BJ (cell line): ENCODE measurements at places on chromosomes 7 and 10.

DNA sequence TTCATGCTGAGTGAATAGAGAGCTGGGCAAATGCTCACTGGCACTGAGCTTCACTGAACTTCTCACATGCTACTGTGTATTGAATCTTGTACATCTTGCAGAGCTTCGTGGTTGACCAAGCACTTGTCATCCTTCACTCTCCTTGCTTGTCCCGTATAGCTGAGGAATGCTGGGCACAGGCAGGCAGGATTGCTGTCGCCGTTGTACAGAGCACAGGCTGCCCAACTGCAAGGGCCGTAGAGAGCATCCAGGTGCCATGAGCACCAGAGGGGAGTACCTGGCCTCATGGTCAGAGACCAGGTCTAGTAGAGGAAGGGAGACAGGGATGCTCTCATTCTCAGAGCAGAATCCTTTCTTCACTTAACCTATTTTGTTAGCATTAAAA, 99.8 kb upstream of the RET start:
- no peak for DNase-seq

- DNase-seq = no peak
Measured at GRCh38 chr10:103590744-103591291, 97.3 kb downstream of the NEURL1 start.

DNA sequence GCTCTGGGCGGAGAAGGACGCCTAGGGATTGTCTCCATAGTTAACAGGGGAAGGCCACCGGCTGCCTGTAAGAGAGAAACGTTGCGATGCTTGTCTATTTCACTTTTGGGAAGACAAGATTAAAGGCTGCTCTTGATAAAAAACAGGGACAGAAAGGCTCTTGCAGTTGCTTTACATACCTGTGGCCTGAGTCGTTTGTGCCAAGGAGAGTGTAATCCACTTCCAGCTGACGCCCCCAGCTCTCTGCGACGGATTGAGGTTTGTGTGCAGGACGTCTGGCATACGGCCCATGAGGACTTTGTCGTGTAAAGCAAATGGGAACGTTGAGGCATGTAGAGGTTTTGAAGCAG, 1.1 kb downstream of the MAP3K8 start:
- DNase-seq = no peak

- DNase-seq = no peak
Measured at GRCh38 chr10:78278058-78278404, 244.4 kb downstream of the RPS24 start.

- no peak for DNase-seq
Measured at GRCh38 chr7:15309872-15310271, 251.9 kb downstream of the AGMO start.

DNA sequence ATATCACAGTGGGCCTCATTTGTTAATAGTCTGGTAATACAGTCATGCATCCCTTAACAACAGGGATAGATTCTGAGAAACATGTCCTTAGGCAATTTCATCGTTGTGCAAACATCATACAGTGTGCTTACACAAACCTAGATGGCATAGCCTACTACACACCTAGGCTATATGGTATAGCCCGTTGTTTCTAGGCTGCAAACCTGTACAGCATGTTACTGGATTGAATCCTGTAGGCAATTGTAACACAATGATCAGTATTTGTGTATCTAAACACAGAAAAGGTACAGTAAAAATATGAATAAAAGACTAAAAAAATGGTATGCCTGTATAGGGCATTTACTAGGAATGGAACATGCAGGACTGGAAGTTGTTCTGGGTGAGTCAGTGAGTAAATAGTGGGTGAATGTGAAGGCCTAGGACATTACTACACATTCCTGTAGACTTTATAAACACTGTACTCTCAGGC, 12.0 kb upstream of the RHOBTB1 start:
- DNase-seq = no peak

GRCh38 chr10:96648297-96648696, 61.5 kb upstream of the TM9SF3 start:
- no peak for DNase-seq

GRCh38 chr7:104914421-104914820, 99.6 kb upstream of the KMT2E start:
- DNase-seq = no peak

DNA sequence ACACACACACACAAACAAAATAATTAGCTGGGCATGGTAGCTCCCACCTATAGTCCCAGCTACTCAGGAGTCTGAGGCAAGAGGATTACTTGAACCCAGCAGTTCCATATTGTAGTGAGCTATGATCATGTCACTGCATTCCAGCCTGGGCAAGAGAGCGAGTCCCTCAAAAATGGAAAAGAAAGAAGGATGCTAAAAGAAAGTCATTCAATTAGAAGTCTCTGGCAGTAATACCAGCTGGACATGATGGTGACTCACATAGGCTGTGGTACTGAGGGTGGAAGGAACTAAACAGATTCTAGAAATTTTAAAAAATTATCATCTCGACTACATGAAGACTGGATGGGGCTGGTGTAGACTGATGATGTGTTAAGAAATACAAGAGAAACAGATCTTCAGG, 385.3 kb downstream of the ETV1 start:
- no peak for DNase-seq

DNA sequence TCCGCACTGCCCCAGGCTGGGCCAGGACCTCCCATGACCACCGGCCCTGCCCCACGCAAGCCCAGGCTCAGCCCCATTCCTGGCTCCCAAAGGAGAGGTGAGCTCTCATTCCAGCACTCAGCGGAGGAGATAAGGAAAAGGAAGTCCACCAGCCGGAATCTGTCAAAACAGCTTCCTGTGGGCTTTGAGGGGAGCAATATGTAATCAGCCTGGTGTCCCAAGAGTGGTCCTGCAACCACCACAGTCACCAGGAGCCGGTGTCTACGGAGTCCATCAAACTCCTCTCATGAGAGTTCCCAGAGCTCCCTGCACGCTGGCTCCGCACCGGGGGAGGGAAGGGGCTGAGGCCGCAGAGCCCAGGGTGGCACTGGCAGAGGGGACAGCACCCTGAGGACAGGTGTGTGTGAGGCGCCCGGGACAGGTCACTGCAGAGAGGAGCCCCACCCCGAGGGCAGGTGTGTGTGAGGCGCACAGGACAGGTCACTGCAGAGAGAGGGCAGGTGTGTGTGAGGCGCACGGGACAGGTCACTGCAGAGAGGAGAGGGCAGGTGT, 57.9 kb downstream of the STK32C start:
- no peak for DNase-seq

GRCh38 chr10:10313149-10313835, 704.4 kb upstream of the CELF2 start:
- no peak for DNase-seq

DNA sequence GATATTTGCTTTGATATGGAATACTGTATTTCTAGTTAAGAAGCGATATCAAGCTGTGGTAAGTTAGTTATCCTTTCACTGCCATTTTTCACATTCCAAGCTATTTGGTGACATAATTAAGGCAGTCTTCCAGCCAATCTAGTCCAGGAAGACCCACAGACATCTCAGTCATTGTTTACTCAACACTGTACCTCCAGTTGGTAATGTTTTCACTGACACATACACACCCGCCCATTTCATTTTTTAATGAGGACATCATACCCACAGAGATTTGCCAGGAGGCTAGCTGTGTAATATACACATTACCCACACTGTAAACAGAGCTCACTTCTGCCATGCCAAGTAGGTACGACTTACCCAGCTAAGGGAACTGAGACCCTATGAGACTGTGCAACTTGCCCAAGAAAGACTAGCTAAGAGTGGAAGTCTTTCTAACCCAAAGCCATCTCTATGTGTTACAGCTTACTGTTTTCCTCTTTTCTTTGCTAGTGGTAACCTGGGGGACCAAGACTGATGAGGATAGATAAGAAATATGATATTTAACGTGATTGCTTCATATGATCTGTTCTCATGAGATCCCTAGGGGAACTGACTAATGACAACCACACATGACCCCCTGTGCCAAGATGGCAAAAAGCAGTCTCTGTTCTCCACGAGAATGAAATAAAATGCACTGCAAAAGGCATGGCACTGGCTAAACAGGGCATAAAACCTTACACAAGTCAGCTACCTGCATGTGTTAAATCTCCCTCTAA, 179.0 kb downstream of the DGKI start:
- DNase-seq = peak; percentile 77

DNA sequence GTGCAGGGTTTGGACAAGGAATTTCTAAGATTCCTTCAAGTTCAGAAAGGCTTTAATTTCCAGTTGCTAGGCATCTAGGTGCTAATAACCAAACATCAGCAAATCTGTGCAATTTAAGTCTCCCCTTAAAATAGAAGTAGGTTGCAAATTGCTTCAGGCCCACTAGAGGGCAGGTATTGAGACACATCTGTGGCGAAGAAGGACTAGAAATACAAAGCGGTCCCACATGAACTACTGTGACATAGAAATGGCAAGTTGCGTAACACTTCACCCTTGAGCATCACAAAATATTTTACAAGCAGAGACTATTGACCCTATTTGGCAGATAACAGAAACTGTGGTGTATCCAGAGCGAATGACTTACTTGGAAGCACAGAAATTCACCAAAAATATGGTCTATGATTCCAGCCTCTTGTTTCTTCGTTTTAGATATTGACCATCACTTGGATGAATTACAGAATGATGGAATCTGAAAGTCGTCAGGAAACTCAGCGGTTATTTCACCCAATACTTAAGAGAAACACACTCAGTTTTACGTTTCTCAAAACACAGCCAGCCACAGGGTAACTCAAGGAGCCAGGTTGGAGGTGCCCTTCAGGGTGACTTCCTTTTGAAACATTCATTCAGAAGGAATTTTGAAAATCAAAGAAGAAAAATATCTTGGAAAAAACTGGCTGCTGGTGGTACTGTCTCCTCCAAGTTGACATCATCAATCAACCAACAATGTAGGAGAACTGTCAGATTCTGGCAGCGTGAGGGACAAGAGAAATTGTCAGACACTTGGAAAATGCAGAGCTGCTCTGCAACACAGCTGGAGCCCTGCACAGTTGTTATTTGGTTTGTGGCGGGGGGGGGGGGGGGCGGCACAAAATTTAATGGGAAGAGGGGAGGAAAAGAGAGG, 256.3 kb upstream of the MINDY3 start:
- no peak for DNase-seq

DNA sequence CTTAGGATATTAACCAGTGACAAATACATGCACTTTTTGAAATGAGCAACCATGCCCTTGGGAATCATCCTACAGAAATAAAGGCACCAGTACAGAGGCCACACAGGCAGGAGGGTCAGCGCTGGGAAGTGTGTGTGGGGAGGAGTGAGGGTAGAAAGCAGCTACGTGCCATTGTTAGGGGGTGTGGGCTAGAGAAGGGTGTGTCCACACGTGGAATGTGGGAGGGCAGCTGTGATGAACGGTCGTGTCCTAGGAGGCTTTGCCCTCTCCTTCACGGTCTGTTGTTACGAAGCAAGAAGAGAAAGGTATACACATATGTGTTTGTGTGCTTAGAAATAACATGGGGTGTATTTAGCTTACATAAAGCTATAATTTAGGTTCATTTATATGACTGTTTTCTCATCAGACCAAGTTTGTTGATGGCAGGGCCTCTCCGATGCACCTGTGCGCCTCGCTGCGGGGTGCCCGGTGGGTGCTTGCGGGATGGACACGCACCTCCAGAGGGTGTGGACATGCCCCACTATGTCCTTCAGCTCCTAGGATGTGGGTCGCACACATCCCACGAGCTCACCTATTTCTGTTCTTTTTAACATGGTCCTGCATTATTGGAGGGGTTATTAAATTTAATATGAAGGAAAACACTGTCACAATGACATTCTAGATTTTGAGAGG, 16.9 kb upstream of the GET4 start:
- DNase-seq = no peak

DNA sequence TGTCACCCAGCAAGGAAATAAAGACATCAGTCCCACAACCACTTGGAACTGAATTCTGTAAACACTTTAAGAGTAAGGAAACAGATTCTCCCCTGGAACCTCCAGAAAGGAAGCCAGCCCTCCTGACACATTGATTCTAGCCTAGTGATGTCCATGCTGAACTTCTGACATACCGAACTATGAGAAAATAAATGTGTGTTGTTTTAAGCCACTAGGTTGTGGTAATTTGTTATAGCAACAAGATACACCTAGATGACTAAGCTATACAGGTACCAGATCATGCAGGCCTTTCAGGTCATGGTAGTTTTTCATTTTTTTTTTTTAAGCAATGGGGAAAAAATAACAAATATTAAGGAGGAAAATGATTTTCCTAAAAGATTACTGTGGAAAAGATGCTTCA, 37.6 kb upstream of the LRRTM3 start:
- DNase-seq = no peak

DNA sequence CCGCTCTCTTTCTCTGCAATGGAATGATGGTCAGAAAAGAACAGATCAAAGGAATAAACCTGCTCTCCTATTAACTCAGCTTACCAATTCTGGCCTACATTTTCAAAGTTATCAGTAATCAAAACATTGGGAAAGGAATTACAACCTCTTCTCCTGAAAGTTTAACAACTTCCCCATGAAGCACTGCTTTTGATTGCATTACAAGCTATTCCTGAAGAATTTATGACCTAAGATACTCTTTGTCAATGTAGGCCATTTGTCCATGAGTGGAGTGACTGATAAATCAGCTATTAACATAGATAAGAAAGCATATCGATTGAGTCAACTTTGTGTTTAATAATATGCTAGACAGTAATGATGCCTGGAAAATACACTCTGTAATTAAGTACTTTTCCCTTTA, 271.7 kb upstream of the C7orf33 start:
- DNase-seq = no peak

DNA sequence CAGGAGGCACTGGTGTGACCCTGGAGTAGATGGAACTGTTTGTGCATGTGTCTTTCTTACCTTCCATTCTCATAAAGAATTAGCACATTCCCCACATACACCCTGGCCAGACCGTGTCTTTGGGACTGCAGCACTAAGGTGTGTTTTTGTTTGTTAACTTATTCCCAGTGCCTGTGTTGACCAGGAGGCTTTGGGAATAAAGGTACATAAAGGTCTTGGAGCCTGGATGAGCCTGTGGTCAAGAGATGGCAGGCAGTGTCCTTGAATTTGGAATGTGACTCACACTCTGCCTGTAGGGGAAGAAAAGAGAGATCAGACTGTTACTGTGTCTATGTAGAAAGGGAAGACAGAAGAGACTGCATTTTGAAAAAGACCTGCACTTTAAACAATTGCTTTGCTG, 137.6 kb downstream of the LYZL1 start:
- DNase-seq = no peak

DNA sequence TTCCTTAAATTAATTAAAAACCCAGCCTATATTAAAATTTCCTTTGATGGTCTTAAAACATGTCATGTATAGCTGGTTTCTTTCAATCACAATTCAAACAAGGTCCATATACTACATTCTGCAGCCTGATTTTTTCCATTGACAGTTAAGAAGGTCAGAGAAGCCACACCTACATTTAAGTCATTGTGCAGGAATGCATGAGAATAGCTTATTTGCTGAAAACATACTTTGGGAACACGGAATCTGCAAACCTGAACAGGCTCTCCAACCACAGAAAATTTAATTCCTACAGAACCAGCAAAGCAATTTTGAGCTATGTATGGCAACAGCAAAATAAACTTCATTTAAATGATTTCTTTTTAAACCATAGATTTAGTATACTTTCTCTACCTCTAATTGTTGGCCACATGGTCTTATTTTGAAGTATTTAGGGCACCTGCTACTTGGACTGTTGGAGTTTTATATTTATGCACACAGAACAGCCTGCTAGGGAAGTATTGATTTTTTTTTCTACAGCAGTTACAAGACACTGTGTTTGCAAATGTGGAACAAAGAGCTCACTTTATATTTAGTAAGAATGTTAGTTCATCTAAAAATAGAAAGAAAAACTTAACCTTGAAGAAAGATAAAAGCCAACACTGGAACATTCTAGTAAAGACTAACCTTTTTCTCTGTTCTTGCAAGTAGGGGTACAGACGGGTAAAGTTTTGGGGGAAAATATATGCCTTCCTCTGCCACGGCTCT, 240.9 kb upstream of the IMMP2L start:
- DNase-seq = no peak
